Smooth muscle cell of the brain vasculature (primary cell): ENCODE measurements at places on chromosomes 12 and 14.

GRCh38 chr14:106551265-106551664 is 1024.9 kb downstream of the TMEM121 start:
- no peak for DNase-seq

- no peak for DNase-seq
Observed at GRCh38 chr12:106080041-106080790, 58.5 kb downstream of the NUAK1 start.

DNA sequence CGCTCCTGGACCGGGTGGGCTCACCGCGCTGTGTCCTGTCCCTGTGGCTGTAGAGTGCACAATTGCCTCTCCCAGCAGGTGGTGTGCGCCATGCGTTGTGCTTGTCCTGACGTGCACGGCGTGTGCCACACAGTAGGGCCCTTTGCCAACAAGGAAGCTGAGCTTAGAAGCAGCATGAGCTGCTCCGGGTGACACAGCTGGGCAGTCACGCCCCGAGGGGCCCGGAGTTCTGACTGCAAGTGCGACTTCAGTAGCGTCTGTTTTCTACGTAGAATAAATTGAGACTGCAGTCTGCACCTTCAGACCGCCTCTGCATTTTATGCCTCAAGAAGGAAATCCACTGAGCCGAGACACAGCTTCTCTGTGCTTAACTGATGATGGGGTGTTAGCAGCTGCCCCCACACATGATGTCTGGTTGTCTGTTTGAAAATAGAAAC is 81.6 kb downstream of the ADGRD1 start:
- DNase-seq, result no peak

GRCh38 chr12:130286041-130286440 is 51.6 kb upstream of the PIWIL1 start:
- no peak for DNase-seq

GRCh38 chr14:47507861-47508260 is 167.5 kb downstream of the MDGA2 start:
- DNase-seq, result no peak

GRCh38 chr12:121839993-121840761 is 18.5 kb downstream of the HPD start:
- DNase-seq, result no peak

GRCh38 chr12:1914114-1914911 is 4.1 kb downstream of the CACNA2D4 start:
- DNase-seq, result no peak

DNA sequence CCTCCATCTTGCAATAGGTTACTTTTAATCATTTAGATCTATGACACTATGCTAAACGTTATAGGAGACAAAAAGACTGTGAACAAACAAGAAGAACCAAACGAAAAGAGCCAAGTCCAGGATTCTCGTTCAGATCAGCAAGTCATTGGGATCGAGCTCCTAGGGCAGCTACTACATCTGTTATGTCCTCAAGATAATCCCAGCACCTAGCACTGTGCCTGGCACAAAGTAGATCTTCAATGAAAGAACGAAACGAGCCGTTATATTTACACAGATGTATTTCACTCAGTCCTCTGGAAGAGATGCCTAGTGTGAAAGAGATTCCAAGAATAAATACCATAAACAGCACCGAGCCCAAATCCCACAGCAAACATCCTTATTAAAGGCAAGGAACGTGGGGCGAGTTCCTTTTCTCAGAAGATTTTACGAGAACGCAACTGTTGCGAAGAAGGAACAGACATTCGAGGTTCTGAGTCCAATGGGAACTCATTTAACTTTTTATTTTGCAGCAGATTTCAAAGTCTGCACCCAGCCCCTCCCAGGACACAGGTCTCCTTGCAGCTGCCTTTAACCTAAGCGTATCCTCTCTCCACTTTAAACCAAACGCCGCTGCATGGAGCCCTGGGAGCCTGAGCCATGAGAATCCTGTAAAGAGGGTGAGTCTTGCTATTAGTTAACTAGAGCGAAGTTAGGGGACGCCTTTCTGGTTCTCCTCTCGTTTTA is 544 bp upstream of the TDP1 start:
- DNase-seq, result no peak

DNA sequence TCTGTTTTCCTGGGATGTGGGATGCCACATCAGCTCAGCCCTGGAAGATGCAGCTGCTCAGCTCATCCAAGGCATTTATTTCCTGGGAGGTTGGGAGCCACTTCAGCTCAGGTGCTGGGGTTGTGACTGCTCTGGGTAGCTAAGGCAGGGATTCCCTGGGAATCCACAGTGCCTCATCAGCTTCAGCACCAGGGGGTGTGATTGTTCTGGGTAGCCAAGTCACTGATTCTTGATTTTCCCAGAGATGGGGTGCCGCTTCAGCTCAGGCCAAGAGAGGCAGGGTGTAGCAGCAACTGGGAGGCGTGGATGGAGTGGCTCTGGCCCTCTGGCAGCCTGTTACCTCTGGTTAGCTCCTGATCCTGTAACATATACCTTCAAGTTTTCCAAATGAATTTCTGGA is 81.3 kb upstream of the PRMT8 start:
- no peak for DNase-seq

GRCh38 chr14:37617864-37618365 is 22.5 kb downstream of the TTC6 start:
- no peak for DNase-seq

DNA sequence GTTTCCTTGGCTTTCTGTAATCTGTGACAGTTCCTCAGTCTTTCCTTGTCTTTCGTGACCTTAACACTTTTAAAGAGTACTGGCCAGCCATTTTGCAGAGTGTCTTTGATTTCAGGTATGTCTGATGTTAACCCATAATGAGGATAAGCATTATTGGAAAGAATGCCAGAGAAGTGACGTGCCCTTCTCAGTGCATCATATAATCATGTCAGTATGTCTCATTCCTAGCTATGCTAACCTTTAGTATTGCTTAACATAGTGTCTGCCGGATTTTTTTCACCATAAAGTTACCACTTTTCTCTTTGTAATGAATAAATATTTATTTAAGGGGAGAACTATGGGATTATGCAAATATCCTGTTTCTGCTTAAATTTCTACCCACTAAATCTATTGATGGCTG is 28.5 kb downstream of the RERG start:
- no peak for DNase-seq

- no peak for DNase-seq
Observed at GRCh38 chr14:77364146-77364545, 12.7 kb downstream of the TMED8 start.

- DNase-seq, result no peak
Observed at GRCh38 chr12:45774508-45775162, 45.1 kb downstream of the ARID2 start.

- DNase-seq, result no peak
Observed at GRCh38 chr12:40261937-40262336, 37.1 kb downstream of the LRRK2 start.

GRCh38 chr14:95311752-95312151 is 8.0 kb downstream of the CLMN start:
- no peak for DNase-seq

DNA sequence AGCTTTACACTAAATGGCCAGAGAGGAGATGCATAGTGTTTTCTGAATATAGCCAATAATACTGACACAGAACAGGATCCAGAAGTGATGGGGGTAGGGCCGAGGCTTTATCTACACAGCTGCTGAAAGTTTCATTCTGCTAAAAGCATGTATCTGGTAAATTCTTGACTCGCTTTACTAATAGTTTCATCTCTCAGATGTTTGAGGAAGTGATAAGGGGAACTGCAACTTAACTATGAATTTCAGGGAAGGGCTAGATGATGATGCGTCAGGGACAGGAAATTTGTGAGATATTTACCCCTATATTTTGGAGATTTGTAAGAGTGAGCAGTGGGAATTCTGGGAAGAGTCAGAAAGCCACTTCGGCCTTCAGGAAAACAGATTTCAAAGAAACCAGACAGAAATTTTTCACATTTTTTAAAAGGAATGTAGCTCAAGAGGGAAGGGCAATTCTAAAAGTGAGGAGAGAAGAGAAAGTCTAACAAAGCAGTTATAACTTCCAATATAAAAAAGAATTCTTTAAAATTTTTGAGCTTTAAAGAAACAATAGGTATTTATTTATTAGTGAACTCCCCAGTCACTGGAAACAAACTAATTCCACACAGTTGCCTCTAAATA is 243.1 kb downstream of the BCAT1 start:
- no peak for DNase-seq

DNA sequence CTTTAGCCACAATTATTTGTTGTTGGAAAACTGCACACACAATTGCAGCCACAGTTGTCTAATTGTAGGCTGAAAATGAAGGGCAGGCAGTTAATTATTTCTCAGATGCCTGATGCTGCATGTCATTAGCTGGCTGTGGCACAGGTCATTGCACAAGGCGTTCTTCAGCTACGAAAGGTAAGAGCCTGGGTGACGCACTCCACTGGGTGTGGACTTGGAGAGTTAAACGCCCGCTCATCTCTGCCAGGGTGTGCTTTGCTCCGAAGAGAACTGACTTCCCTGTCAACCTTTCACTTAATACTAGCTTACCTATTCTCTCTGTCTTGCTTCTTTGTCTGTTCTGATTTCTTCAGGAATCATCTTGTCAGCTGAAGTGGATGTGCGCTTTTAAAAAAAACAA is 91.4 kb upstream of the CPM start:
- no peak for DNase-seq

DNA sequence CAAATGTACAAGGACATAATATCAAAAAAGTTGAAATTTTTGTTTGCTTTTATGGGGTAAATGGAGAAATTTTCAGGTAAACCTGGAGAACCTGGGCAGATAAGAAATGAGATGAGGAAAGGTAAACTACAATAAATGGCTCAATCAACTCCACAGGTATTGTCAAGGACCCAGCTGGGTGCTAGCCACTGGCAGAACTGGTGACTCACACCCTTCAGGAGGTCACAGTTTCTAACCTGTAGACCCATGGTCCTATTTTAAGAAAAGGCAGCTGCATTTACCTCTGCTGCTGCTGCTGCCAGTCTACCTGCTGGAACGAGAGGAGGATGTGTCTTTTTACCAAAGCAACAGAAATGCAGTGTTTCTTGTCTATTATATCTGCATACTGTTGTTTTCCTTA is 226.6 kb downstream of the ALG10B start:
- no peak for DNase-seq

DNA sequence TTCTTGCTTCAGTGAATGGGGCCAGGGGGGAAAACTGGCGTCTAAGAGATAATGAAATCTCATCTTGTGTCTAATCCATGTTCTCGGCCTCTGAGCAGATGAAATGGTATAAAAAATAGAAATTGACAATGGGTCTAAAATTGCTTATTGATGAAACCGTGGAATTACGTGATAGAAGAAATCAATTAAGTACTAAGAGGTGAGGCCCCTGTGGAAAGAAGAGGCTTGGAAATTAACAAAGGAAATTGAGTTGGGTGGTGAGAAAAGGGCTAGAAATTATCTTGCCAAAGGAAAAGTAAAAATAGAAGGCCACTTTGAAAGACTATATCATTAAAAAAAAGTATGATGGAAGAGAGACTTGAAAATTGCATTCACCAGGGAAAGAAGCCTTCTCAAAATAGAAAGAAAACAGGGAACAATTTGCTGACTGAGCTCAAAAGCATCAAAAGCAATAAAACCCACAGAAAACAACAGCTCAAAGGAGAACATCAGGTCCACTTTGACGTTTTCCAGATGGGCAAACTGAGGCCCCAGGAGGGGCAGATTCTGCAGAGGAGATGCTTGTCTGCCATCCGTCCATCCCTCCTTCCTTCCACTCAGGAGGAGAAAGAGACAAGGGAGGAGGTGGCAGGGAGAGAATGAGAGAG is 226.1 kb upstream of the RTL1 start:
- DNase-seq, result no peak

DNA sequence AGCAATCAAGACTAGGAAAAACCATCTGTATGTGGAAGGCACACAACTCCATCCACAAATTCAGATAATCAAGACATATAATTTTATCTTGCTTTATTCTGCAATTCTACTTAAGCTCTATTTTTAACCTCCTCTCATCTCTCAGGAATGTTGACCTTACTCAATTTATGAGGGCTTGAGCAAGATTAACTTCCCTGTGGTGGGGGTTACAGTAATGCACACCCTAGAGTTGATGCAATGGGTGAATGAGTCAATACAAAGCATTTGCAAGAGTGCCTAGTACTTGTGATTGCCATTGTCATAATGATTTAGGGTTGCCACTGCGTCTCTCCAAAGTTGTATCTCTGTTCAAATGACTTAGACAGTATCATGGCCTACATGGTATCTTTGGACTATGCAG is 1598.4 kb upstream of the TMEM132C start:
- DNase-seq, result no peak

- no peak for DNase-seq
Observed at GRCh38 chr12:65694130-65694529, 130.2 kb upstream of the HMGA2 start.

GRCh38 chr12:81797100-81797499 is 38.0 kb upstream of the PPFIA2 start:
- DNase-seq, result no peak

GRCh38 chr12:55289999-55290398 is 6.4 kb downstream of the OR6C6 start:
- DNase-seq, result no peak

- no peak for DNase-seq
Observed at GRCh38 chr12:25248137-25248536, 2.6 kb downstream of the KRAS start.

DNA sequence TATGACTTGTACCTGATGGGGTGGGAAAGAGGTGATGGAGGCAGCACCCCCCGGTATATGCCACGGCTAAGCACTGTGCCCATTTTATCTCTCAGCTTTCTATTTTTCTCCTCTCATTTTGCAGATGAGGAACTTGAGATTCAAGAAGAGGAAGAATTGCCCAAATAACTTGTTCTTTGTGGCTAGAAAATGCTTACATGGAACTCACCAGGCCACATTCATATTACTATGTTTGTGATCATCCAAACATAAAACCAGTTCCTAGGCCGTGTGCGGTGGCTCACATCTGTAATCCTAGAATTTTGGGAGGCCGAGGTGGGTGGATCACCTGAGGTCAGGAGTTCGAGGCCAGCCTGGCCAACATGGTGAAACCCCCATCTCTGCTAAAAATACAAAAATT is 14.5 kb upstream of the PSMD9 start:
- DNase-seq, result no peak
